ENCODE measurements at places on chromosomes 2 and 18.

DNA sequence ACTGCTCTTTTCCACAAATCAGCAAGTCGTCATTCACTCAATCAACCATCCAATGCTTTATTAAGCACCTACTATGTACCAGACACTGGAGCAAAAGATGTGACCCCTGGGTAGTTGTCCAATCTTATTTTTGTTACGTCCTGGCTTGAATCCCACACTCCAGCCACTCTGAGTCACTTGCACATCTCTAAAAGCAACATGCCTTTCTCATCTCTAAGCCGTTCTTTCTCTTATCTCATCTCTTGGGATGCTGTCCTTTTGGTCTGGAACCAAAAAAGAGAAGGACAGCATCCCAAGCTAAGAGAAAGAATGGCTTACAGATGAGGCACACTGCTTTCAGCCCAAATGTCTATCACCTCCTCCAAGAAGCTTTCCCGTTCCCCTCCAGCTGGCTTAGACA lies 58.8 kb downstream of the RNF152 start:
- DNase-seq: no peak

DNA sequence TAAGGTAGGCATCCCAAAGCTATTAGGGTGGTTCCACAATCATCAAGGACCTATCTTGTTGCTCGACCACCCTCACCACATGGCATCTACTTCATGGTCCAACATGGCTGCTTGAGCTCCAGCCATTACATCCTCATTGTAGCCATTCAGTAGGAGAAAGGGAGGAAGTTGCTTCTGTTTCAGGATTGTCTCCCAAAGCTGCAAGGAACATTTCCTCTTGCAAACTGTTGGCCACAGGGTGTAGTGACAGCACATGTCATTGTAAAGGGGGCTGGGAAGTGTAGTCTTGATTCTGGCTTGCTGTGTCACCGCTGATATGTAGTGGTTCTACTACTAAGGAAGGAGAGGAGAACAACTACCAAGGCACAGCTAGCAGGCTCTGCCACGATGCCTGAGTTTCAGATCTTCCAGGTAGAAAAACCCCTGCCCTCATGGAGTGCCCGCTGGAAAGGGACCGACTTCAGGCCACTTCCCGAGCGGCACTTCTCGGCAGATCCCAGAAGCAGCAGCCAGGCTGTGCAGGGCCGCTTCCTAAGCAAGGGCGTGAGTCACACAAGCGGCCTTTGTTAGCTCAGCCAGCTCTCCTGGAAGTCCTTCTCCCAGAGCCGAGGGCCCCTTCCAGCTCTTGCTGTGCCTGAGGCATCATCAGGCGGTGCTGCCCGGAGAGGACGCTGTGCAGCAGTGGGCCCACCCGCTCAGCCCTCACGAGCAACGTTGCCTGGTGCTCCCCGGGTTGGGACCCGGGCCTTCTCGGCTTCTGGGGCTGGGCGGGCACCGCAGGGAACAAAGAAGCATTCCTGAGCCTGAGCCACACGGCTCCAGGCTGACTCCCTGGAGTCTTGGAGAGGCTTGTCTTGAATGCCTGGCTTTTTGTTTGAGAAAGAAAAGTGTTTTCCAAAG lies 58.2 kb downstream of the HS6ST1 start:
- DNase-seq: no peak

DNA sequence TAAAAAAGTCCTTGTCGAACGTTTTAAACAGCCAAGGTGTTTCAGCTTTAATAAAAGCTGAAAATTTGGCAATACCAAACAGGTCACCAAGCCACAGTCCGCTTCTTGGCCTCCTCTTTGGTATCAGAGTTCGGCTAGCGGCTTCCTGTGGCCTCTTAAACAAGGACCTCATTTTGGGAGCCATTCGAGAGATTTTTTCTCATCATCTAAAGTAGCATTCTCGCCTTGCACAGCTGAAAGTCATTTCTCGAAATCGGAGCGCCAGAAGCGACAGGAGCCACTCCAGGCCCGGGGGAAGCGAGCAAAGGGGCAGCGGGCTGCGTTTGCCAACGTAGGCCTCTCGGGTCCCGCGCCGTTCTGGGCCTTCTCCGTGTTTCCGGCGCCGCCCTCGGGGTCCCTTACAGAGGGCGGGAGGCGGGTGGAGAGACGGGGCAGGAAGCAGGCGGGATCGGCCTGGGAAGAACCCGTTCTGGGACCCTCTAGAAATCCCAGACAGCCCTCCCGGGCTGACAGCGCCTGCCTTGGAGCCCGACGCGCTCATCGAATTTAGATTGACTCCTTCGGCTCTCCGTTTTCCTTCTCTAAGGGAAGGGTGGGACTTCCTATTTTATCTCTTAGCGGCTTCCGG lies 522 bp upstream of the ZNF407 start:
- DNase-seq: peak; percentile 83

- DNase-seq: no peak
Observed at GRCh38 chr2:100959225-100959880, 42.7 kb upstream of the RPL31 start.

DNA sequence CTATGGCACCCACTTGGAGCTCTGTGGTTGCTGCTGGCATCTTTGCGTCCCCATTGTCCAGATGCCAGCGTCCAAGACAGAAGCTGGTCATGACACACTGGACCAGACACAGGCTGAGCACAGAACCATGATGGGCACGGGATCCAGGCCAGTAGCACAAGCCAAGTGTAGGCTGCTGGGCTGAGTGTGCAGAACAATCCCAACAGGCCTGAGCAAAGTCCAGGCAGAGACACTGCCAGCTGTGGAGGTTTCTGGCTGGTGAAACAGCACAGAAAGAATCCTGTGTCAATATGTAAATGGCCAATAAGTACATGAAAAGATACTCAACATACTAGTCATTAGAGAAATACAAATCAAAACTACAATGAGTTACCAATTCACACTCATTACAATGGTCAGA lies 705.4 kb downstream of the METTL4 start:
- no peak for DNase-seq

GRCh38 chr2:232323328-232323650 lies 55.3 kb upstream of the ALPP start:
- no peak for DNase-seq

GRCh38 chr2:14743861-14744260 lies 111.3 kb downstream of the LRATD1 start:
- DNase-seq: no peak

GRCh38 chr18:13580991-13581390 lies 145.4 kb downstream of the FAM210A start:
- DNase-seq: no peak

- no peak for DNase-seq
Observed at GRCh38 chr2:5839550-5839949, 147.4 kb downstream of the SOX11 start.

DNA sequence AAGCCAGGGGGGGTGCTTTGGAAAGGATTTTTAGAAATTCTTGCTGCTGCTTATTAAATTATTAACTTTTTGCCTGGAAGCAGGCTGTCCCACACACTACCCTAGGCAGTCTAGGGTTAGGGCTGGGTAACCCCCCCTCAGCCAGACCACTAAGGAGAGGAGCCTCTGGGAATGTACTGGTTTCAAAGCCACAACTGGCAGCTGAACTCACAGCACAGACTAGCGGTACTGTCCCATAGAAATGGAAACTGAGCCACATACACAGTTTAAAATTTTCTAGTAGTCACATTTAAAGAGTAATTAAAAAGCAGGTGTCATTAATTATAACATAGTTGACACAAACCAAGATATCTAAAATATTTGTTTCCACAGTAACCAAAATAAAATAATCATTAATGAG lies 50.1 kb downstream of the SPRED2 start:
- no peak for DNase-seq

DNA sequence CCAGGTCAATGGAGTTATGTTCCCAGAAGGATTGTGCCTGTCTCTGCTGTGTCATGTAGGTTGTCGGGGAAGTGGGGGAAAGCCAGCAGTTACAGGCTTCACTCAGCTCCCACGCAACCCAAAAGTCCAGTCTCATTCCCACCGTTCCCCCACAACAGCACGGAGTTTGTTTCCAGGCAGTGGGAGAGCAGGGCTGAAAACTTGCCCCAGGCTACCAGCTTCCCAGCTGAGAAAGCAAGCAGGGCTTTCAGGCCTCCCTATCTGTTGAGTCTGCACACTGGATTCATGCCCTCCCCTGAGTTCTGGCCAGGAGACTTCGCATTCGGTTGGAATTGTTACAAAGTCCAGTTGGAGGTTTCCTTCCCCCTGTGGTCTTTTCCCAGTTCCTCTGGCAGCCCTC lies 76.3 kb downstream of the TMX3 start:
- DNase-seq: no peak

- no peak for DNase-seq
Observed at GRCh38 chr2:203751685-203752271, 45.3 kb downstream of the CD28 start.

GRCh38 chr2:120020554-120020953 lies 7.7 kb downstream of the EPB41L5 start:
- DNase-seq: no peak

GRCh38 chr2:227376656-227377396 lies 2.3 kb downstream of the TM4SF20 start:
- DNase-seq: no peak

GRCh38 chr2:222302178-222303018 lies 3.6 kb upstream of the PAX3 start:
- DNase-seq: peak; percentile 19

GRCh38 chr2:56680971-56681631 lies 497.3 kb downstream of the CCDC85A start:
- DNase-seq: no peak

- no peak for DNase-seq
Observed at GRCh38 chr18:26746826-26747475, 118.6 kb downstream of the AQP4 start.

- no peak for DNase-seq
Observed at GRCh38 chr18:75071484-75071785, 137.5 kb downstream of the PTGR3 start.

GRCh38 chr2:218961229-218961628 lies 1.8 kb downstream of the CDK5R2 start:
- no peak for DNase-seq

GRCh38 chr18:13629841-13630715 lies 96.3 kb downstream of the FAM210A start:
- DNase-seq: peak; percentile 64

GRCh38 chr2:211347328-211347727 lies 790.9 kb downstream of the CPS1 start:
- no peak for DNase-seq

DNA sequence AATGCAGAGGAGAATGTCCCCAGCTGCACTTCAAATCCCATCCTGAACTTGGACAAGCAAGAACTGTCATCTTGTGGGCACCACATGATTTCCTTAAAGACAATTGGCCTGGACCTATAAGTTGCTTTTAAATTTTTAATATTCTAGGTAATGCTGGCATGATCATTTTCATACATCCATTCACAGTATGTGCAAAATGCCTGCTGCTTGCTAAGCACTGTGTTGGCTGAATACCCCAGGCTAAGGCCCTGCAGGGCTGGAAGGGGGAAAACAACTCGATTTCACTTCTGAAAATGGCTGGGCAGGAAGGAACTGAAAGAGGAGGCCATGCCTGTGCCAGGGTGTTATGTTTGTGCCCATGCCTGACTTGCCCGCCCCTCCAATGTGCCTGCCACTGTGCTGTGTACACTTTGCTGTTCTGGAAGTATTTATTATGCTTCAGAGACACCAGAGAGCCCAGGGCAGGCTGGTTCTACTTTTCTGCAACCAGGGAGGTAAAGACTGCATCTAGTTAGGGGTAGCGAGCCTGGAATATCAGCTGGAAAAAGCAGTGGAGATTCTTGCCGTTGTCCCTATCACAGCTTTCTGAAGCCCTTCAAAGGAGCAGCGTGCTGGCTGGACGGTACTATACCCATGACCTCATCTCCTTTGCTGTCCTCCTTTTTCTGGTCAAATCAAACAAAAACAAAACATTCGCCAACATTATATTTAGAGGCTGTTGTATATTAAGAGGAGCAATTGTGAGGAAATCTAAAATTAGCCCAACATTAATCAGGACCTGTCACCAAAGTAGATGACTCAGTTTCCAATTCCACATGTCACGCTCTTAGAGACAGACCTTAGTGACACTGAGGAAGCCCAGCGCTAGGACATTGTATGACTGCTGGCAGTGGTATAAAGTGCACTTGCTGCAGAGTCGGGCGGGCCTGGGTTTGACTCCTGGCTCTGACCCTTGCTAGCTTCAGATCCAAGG lies 158.1 kb downstream of the DDX1 start:
- no peak for DNase-seq

GRCh38 chr2:71860381-71860926 lies 287.2 kb downstream of the CYP26B1 start:
- DNase-seq: no peak

DNA sequence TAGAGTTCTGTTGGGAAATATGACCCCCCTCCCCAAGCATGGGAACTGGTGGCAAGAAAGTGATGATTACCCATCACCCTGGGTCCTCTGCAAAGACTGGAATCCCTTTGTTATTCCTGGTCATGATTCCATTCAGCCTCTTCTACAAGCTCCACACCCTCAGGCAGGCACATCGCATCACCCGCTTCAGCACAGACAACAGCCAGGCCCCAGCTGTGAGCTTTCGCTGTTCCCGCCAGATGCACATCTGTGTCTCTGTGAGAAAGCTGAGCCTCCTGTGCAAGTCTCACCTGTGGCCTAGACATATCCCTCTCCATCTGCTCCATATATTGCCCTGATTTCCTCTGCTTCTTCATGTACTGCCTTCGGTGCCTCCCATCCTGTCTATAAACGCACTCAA lies 368.0 kb upstream of the RAB6C start:
- DNase-seq: no peak

DNA sequence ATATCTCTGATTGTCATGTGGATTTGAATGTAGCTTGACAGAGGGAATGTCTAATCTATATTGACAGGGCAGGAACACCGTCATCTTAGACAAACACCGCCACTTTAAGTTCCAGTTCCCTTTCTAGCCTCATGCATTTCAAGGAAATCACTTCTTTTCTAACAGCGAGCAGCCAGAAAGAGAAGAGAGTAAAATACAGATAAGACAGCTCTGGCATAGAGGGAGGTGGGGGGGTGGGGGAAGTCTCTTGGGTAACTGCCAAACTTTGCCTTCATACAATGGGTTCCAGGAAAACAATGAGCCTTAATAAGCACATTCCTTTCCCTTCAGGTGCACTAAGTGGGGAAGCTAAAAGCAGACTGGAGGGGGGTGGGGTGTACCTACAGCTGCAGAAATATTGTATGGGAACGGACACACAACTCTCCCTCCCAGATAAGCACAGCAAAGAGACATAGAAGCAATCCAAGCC lies 37.2 kb downstream of the CASP10 start:
- no peak for DNase-seq

GRCh38 chr18:79987566-79987965 lies 797 bp downstream of the TXNL4A start:
- DNase-seq: no peak

- no peak for DNase-seq
Observed at GRCh38 chr18:8667846-8668245, 37.5 kb upstream of the MTCL1 start.

GRCh38 chr18:77015771-77016710 lies 116.5 kb downstream of the MBP start:
- no peak for DNase-seq

GRCh38 chr18:10354890-10355289 lies 99.5 kb upstream of the APCDD1 start:
- no peak for DNase-seq

DNA sequence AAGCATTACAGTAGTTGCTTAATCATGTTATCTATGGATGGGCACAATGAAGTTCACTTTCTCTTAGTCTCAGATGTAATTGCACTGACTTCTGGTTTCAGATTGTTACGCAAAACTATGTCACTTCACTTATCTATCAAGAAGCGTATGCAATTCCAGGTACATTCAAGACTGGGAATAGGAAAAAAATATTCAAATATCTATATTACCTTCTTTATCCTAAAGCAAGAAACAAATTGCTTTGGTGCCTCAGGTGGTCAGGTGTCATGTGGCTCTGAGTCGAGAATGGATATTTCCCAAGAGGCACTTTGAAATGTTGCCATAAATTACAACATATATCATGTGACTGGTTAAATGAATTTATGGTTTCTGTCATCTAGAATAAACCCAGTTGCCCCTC lies 318.6 kb downstream of the SS18 start:
- DNase-seq: no peak

Measured in activated T-cell treated with anti-CD3 and anti-CD28 coated beads, Interleukin-2, amount 50 U/mL, for 48 hours (primary cell).